ENCODE measurements at places on chromosomes 2 and 18.

DNA sequence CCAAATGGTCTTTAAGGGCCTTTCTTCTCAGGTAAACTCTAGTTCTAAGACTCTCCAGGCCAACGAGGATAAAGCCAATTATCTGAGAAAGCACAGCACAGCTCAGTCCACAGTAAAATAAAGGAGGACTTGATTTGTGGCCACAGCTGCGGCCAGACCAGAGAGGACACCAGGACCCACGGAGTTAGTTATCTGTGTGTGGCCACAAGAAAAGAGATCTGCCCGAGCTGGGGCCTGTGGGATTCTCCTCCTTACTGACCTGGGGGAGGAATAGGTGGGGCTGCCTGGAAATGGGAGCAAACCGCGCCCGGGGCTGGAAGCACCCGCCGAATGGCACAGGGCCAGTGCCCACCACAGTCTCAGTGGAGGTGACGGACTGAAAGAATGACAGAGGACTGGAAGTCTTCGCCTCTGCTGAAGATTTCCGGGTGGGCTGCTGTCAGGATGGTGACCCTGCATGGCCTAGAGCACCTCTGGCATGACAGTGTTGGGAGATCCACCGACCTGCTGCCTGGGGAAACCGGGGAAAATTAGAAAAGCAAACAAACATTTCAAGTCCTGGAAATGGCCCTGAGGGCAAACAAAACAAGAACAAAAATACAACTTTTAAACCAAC lies 13.3 kb downstream of the PROC start:
- DNase-seq = no peak

DNA sequence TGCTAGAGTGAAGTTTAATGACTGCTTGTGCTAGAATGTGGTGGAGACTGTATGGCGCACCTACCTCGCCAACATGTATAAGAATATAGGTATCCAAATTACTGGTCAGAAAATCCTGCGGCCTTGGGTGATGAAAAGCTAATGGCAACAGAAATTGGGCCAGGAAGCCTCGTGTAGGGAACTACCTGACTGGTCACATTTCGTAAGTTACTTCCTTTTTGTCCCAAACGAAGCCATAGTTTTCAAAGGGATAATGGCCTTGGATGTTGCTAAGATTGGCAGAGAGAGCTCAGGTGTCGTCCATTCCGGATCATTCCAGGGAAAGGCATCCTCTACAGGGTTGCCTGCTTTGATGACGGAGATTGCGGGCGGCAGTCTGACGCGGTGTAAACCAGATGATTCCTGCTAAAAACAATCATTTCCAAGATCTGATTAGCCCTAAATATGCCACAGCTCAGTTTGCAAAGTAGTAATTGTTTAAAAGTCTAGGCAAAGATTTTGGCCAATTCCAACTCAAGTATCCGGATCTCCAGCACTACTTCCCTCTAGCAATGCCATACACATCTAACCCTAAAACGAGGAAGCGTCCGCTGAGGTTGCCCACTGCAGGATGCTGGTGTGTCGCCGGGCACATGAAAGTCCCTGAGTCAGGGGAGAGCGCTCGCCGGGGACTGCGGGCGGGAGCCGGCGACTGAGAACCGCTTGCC lies 708 bp upstream of the MALT1 start:
- DNase-seq = no peak

DNA sequence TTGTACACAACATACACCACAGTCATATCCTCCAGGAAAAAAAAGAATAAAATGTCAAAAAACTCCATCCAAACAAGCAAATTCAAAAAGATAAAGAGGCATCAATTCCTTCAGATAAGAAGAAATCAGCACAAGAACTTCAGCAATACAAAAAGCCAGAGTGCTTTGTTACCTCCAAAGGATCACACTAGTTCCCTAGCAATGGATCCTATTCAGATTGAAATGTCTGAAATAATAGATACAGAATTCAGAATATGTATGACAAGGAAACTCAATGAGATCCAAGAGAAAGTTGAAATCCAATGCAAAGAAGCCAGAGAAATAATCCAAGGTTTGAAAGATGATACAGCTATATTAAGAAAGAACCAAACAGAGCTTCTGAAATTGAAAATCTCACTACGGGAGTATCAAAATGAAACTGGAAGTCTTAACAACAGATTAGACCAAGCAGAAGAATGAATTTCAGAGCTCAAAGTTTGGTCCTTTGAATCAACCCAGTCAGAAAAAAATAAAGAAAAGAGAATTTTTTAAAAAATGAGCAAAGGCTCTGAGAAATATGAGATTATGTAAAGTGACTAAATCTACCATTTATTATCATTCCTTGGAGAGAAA lies 80.6 kb downstream of the TRABD2A start:
- no peak for DNase-seq

DNA sequence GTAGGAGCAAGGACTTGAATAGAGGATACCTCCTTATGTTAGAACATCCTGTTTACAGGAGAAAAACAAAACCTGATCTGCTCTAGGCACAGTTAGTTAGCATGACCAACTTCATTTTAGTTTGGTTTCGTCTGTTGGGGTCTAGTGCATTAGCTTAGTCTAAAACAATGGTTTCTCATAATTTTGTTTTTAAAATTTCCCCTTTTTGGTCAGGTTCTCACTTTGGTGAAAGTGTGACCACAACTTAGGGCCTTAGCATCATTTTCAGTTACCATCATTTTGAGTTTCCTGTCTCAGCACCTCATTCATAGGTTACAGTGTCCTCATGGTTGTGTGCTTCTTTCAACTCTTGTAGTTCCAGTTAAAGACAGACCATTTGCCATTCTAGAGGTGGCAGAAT lies 1277.0 kb upstream of the SLC39A10 start:
- DNase-seq = no peak

DNA sequence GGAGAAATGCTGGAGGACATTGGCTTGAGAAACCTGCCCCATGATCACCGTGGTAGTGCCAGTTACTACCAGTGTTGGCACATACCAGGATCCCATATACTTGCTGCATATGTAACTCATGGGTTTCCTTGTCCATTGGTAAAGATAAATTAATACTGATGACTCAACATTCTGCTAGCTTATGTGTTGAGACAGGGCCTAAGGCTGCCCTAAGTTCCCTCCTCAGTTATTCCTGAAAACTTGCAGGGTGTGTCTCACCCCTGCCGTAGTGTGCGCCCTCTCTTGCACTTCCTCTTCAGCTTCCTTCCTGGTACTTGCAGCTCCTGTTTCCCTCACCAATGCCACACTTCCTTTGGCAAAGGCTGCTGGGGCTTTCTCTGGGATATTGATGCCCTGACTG lies 4.3 kb upstream of the INO80C start:
- DNase-seq = no peak

- no peak for DNase-seq
Observed at GRCh38 chr18:28716338-28716737, 539.4 kb upstream of the CDH2 start.

DNA sequence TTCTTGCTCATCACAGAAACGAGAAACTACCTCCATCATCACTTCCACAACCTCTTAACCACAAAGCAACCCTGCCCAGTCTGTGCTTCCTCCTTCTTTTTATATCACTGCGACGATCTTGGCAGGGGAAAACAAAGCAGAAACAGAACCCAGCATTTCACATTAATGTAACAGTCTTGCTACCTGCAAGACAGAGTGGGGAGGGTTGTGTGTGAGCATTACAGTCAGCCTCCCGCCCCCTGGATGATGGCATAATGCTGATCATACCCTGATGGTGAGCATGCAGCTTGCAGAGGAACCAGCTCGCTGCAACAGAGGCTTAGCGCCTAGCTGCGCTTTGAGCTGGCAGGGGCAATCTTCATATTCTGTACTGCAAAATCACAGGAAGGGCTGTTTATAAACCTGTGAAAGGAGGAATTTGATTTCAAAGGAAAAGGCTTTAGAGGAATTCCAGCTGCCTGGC lies 376.1 kb downstream of the IRS1 start:
- no peak for DNase-seq

GRCh38 chr2:118012778-118013177 lies 1.1 kb downstream of the CCDC93 start:
- DNase-seq = no peak

DNA sequence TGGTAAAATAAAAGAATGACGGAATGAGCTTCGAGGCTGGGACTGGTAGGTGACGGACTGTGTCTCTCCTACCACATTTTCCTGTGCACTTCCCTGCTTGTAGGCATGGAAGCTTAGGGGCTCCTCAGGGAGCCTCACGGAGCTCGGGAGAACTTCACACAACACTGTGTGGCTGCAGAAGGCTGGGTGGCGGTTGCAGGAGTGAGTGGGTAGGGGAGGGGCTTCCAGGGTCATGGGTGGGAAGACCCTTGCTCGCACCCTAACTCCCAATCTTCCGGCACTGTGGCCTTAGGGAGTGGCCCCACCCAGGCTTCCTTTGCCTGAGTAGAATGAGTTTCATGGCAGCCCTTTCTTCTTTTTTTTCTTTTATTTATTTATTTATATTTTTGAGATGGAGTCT lies 128.6 kb downstream of the INHBB start:
- DNase-seq = no peak

GRCh38 chr18:3211236-3211992 lies 8.4 kb downstream of the MYOM1 start:
- no peak for DNase-seq

GRCh38 chr18:5496305-5496704 lies 47.5 kb downstream of the EPB41L3 start:
- DNase-seq = no peak

DNA sequence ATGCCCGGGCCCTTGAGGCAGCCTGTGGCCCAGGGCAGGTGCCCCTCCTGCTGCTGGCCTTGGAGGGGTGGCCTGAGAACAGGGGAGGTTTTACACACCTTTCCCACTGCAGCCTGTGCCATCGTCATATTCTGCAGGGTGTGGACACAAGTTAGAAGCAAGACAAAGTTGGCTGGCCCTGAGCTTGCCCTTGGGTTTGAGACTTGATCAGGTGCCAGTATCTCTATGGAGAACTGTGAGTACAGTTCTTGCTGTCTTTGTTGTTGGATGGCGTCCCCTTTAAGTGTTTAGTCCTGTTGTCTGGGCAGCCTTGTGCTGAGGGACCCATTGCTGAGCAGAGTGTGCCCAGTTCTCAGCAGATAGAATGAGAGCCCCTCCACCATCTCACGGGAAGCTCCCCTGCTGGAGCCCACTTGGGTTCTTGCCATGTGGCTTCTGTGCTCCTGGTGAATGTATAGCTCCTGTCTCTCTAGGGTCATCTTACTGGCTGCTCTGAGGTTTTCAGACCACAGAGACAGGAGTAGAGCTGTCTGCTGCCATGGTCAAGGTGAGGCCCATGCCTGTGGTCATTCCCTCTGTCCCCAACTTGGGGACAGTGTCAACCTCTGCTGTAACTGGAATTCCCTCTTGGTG lies 115.9 kb downstream of the SH3RF3 start:
- DNase-seq = no peak

Measured in NCI-H446 (cell line).